Stimulated activated CD8-positive, alpha-beta memory T cell treated with anti-CD3 and anti-CD28 coated beads, Interleukin-7, amount 100 ng/mL, for 24 hours (primary cell): ENCODE measurements at places on chromosomes 2 and 18.

DNA sequence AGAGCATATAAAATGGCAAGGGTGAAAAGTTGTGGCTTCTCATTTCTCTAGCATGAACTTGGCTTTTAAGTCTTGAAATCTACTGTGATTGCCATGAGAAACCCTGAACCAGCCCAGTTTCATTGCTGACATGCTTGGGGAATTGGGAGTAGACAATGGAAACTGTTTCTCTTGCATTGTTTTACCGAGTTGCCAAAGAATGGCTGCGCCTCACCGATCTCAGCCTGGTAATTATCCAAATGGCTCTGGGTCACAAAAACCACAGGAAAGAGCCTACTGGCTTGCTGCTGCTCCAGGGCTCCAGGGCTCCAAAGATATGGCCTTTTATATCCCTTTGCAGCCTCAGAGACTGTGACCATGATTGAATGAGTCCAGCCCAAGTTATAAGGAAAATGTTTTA is 310.4 kb upstream of the NT5C1B start:
- no peak for DNase-seq

GRCh38 chr2:217959723-217960122 is 43.1 kb downstream of the TNS1 start:
- no peak for DNase-seq

DNA sequence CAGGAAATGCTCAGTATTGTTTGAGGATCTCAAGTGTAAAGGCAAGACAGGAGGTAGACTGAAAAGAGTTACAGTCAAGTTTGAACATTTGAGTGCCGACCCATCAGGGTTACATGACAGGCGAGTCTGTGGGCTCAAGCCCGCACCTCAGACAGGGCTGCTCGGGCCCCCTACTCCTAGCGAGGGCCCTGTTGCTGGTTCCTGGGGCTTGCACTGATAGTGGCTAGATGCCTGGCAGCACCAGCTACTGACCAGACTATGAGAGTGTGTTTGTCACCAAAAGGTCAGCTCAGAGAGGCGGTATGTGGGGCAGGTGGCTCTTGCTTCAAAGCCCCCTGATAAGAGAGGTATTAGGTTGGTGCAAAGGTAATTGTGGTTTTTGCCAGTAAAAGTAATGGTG is 35.6 kb upstream of the CYP27C1 start:
- no peak for DNase-seq

GRCh38 chr2:142750858-142751257 is 126.6 kb upstream of the KYNU start:
- DNase-seq, result no peak

DNA sequence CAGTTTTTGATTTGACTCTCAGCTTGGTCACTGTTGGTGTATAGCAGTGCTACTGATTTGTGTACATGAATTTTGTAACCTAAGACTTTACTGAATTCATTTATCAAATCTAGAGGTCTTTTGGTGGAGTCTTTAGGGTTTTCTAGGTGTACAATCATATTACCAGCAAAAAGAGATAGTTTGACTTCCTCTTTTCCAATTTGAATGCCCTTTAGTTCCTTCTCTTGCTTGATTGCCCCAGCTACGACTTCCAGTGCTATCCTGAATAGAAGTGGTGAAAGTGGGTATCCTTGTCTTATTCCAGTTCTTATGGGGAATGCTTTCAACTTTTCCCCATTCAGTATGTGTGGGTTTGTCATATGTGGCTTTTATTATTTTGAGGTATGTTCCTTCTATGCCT is 312.9 kb upstream of the REV1 start:
- DNase-seq, result no peak

- no peak for DNase-seq
Observed at GRCh38 chr2:42372474-42373200, 11.6 kb upstream of the COX7A2L start.

- no peak for DNase-seq
Observed at GRCh38 chr2:216043949-216044348, 30.6 kb upstream of the MREG start.
